ENCODE measurements at places on chromosomes 5 and 9.
A peak's percentile ranks its signal among the peaks of the same experiment; 100 is the strongest.

DNA sequence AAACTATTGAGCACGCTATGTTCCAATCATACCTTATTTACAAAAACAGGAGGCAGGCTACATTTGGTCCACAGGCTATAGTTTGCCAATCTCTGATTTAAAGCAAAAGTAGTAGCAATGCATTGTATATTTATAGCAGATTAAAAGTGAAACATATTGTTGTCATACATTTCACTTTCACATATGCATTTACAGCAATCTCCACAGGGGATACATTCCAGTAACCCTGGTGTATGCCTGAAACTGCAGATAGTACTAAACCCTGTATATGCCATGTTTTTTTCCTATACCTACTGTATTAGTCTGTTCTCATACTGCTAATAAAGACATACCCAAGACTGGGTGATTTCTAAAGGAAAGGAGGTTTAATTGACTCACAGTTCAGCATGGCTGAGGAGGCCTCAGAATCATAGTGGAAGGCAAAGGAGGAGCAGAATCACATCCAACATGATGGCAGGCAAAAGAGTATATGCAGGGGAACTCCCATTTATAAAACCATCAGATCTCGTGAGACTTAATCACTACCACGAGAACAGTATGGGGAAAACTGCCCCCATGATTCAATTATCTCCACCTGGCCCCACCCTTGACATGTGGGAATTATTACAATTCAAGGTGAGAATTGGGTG is 5.9 kb upstream of the CSF1R start:
- no peak for DNase-seq

- no peak for DNase-seq
Observed at GRCh38 chr5:123439709-123440108, 16.5 kb upstream of the CEP120 start.

GRCh38 chr9:133622555-133622954 is 13.4 kb upstream of the FAM163B start:
- no peak for DNase-seq

- no peak for DNase-seq
Observed at GRCh38 chr5:143119881-143120341, 283.6 kb downstream of the NR3C1 start.

DNA sequence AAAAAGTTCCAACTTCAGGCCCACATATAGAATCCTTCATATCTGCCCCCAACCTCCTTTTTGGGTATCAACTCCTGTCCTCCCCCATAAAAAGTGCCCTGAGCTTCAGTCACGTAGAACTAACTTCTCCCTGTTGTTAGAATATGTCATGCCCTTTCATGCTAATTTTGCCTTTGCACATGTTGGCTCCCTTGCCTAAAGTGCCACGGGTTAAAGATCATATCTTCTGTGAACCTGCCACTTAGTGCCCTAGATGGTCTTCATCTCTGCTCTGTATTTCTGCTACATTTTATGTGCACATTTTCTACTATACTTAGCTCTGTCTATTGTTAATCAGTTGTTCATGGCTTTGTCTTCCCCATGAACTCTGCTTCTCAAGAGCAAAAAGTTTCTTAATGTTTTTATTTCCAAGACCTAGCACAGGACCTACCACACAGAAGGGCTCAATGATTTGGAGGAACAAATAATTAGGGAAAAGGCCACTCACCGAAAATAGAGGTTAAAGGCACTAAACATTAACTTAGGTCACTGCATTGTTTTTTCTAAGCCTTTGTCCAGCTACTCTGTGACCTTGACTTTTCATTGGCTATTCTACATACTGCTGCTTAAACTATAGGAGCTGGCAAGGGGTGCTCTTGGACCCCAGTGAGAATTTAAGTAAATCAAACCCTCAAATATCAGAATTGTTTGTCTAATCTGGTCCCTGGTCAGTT is 94.3 kb downstream of the ARSB start:
- no peak for DNase-seq

DNA sequence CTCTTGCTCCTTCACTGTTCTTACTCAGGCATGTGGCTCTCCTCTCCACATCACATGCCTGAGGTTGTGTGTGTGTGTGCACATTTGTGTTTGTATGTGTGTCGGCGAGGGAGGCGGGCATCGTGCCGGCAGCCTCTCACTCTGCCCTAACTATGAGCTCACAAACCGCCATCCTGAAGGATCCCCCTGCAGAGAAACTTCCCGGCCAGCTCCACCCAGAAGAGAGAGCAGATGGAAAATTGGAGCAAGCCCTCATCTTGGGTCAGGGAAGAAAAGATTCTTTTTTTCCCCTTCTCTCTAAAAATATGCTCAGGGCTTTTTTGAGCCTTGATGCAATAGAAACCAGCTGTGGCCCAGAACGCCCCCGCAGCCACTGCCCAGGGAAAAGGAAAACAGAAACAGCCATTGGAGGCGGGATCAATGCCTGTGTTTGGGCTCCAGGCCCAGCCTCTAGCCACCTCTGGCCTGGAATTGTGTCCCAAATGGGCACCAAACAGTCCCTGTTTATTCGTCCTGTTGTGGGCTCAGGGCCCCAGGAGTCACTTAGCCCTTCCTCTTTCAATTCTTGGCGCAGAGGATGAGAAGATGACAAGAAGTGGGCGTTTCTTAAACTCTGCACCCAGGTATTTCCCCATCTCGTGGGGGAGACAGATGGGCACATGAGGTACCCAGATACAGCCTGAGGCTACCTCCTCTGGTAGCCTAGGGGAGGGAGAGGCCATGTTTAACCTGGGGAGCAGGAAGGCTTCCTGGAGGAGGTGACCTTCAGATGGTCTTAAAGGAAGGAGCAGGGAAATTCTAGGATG is 151.5 kb downstream of the RGS3 start:
- DNase-seq: no peak

- DNase-seq: no peak
Observed at GRCh38 chr5:150153957-150154617, 1.6 kb downstream of the PDGFRB start.

DNA sequence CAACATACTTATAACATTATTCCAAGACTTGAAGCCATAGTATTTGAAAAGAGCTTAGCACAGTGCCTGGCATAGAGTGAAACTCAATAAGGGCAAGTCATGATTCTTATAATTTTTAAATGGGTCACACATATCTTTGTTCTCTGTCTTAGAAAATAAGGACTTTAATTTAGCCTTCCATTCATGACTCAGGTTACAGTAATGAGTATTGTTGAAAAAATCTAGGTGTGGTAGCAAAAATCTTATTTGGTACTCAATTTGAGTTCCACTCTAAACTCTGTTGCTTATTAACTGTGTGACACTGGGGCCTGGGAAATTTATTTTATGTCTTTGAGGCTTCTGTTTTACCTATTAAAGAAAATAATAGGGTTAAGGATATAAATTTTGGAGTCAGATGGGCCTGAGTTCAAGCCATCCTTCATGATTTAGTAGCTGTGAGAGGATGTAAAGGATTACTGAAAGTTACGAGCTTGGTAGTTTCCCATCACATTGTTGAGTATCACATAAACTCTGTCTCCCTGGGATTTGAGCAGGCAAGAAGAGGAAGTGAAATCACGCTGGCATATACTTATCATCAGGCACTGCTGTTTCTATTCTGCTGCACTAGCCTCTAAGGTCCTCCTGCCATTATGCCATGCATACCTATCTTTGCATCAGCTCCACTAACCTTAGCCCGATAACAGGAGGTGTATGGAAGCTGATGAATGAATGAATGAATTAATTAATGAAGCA is 1.5 kb downstream of the SPINK9 start:
- no peak for DNase-seq

- no peak for DNase-seq
Observed at GRCh38 chr9:406886-407654, 192.4 kb downstream of the DOCK8 start.

- DNase-seq: peak; percentile 84
Observed at GRCh38 chr5:134004626-134005416, at the start of gene VDAC1. TSS of gene VDAC1 (minus strand) at chr5:134004975. CDS start at chr5:133993012, 11,963 bp downstream.

- DNase-seq: no peak
Observed at GRCh38 chr9:72734631-72735030, 213.2 kb downstream of the TMC1 start.

GRCh38 chr5:177225798-177226197 is 77.7 kb downstream of the RAB24 start:
- DNase-seq: no peak

- no peak for DNase-seq
Observed at GRCh38 chr5:8471581-8471980, 602.6 kb downstream of the MTRR start.

DNA sequence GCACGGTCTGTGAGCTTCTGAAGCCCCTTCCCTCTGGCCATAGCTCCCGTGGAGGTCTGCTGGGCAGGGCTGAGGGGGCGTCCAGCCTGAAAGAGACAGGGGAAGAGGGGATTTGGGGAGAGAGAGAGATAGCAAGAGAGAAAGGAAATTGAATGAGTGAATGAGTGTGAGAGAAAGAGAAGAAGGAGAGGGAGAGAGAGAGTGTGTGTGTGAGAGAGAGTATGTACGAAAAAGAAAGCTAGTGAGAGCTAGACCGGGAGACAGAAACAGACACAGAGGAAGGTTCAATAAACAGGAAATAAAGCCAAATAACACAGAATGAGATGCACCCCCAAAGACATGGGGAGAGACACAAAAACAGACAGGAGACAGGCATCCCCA is 37.4 kb downstream of the PAX5 start:
- DNase-seq: no peak

DNA sequence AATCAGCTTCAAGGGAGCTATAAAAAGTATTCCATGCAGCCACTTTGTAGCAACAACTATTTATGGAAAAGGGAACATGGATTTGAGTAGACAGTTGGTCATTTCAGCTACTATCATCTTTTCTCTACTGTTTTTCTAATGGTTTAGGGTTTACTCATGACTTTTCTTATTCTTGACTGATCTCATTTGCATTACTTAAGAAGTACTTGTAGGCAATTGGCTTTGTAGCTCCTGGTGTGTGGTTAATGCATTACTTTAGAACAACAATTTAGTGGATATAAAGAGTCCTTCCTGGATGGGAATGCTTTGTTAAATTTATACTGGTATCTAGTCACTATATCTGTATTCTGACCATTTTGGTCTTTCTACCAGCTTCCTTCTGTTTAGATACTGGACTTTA is 59.8 kb upstream of the NTRK2 start:
- DNase-seq: no peak

- no peak for DNase-seq
Observed at GRCh38 chr5:170154744-170155143, 49.0 kb downstream of the FOXI1 start.

DNA sequence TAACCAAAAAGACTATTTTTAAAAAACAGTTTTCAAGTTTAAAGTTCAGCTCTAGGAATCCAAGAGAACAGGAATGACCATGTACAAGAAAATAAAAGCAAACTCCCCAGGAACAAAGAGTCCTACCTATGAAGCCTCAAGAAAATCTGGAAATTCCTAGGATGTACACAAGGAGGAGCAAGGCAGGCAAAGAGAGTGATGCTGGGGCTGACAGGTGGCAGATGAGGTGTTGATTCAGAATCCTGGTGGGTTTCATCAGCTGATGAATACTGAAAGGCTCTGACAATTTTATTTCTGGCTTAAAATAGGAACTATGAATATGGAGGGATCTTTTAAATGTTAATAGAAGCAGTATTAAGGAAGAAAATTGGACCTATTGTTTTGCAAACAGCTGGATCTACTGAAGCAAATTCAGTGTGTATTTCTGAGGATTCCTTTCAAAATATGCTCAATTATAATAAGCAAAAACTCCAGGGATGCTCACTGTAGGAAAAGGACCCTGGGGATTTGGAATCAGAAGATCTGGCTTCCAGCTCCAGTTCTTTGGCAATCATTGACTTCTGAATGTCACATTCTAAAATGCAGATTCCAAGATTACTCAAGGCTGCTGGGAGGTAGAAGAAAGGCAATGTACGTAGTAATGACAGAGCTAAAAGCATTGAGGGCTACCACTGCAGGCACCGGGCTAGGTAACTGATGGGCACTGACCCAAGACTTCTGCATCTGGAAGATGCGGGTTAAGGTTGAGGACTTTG is 28.0 kb upstream of the SH3RF2 start:
- no peak for DNase-seq

- no peak for DNase-seq
Observed at GRCh38 chr5:104421431-104421830, 858.8 kb upstream of the NUDT12 start.

GRCh38 chr5:13585324-13585723 is 359.2 kb downstream of the DNAH5 start:
- DNase-seq: no peak

- DNase-seq: no peak
Observed at GRCh38 chr9:37410969-37411785, 11.3 kb upstream of the GRHPR start.

GRCh38 chr5:126464959-126465358 is 41.8 kb downstream of the GRAMD2B start:
- no peak for DNase-seq

DNA sequence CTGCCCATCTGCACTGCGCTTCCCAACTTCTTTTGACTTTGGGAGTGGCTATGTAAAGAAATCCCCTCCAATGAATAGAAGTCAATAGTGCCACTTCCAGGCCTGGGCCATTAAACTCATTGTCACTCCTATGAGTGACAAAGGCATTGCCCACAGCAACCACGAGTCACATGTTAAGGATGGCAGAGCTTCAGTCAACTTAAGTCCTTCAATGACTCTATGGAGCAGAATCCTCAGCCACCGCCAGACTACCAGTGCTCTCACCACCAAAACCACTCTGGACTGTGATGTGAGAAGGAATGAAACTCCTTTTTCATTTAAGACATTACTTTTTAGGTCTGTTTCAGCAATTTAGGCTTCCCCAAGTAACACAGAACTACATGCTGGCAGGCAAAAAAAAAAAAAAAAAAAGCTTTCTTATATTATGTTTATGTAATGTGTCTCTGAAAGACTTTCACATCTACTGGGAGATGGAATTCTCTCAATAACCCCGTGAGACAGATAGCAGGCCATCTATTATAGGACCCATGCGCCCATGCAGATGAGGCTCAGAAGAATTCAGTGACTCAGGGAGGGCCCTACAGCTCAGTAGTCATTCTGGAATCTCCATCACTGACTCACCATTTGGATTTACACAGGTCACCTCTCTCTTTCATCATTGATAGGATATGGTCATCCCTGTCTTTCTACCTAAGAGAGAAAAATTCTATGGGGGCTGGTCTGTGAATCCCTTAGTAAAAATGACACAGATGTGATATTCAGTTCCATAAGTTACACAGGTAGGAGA is 180.5 kb downstream of the CEMIP2 start:
- no peak for DNase-seq

GRCh38 chr5:97635553-97635952 is 452.5 kb upstream of the RIOK2 start:
- DNase-seq: no peak

GRCh38 chr5:136631186-136631585 is 265.8 kb upstream of the TRPC7 start:
- DNase-seq: no peak

- DNase-seq: peak; percentile 64
Observed at GRCh38 chr9:21993893-21994555, at the start of gene CDKN2A. TSS of gene CDKN2A (minus strand) at chr9:21994392.

DNA sequence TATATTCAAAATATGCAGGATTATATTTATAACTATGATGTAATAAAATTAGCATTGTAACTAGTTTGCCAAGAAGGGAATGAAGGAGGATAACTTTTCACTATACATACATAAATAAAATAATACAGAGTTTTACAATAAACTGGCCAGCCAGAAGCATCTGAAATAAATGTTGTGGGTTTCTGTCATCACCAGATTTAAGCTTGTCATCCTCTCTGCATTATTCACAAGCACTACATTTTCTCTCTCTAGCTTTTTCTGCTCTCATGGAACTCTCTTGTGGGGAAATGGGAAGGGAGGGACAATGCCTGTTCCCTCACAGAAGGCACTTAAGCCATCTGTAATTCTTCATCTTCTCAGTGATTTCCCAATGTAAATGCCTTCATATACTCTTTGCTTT is 626.8 kb downstream of the SEMA5A start:
- no peak for DNase-seq

Data from CD4-positive, alpha-beta T cell treated with Interleukin-1 beta for 1 hour (primary cell).